ENCODE measurements at places on chromosomes 11 and 22.

- no peak for DNase-seq
Measured at GRCh38 chr11:116716621-116717020, 56.2 kb downstream of the BUD13 start.

DNA sequence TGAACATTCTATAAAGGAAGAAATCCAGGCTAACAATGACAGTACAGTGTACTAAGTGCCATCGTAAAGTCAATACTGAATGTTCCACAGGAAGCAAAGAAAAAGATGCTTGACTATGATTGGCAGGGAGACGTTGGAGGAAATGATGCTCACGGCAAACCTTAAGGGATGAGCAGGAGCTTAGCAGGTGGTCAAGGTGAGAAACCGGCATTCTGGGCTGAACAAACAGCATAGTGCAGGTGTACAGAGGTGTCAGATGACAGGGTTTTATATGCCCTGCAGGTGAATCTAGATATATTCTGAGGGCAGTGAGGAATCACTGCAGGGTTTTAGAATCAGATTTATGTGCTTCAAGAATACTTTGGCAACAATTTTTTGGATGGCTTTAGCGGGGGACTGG lies 85.3 kb upstream of the HEPHL1 start:
- DNase-seq = no peak

GRCh38 chr11:126430581-126431335 lies 75.3 kb downstream of the ST3GAL4 start:
- DNase-seq = no peak

DNA sequence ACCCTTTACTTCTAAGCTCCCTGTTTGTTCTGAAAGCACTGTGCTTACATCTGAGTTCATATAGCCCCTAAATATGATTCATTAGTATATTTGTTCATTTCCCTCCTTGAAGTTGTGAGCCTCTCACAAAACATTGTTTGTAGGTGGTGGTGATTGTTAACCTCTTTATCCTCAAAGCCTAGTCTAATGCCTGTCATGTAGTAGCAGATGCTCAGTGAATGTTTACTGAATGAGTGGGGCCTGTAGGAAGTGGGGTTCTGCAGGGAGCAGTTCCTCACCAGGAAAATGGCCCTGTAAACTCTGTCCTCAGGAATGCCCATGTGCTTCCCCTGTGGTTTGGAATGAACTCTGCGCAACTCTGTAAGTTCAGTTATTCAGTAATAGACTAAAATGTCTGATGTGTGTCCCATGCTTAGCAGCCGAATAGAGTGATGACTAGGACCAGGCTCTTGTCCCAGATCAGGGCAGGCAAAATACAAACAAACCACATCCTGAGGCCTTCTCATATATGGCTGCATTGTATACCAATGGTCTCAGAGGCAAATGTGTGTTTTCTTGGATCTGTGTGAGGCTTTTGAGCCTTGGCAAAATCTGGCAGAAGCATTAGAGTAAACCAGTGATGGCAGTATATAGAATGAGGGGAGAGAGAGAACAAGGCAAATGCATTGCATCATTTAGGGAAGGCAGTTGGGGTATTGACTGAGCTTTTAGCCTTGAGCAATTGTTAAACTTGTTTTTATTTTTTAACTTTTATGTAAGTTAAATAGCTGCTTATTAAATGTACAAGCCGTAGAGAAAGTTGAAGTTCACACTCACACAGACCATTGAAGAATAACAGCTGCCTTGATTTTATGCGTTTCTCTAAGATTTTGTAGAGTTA lies 91.4 kb upstream of the BIRC3 start:
- peak; percentile 86 for DNase-seq

- DNase-seq = peak; percentile 84
Measured at GRCh38 chr11:111694851-111695250, 71.3 kb downstream of the PPP2R1B start.

GRCh38 chr11:9840460-9841004 lies 176.7 kb downstream of the SWAP70 start:
- peak; percentile 75 for DNase-seq

GRCh38 chr11:128468111-128468510 lies 119.2 kb downstream of the ETS1 start:
- DNase-seq = no peak

- DNase-seq = no peak
Measured at GRCh38 chr11:134372536-134372935, 39.5 kb downstream of the B3GAT1 start.
